ENCODE measurements at places on chromosomes 1 and 21.

GRCh38 chr1:96721053-96721415 is 550 bp upstream of the PTBP2 start:
- DNase-seq = no peak

- no peak for DNase-seq
Measured at GRCh38 chr1:4654764-4655673, 610 bp downstream of the AJAP1 start.

- no peak for DNase-seq
Measured at GRCh38 chr1:27615346-27616192, 11.6 kb upstream of the AHDC1 start.

GRCh38 chr1:24301785-24302175 is 17.4 kb upstream of the GRHL3 start:
- no peak for DNase-seq

DNA sequence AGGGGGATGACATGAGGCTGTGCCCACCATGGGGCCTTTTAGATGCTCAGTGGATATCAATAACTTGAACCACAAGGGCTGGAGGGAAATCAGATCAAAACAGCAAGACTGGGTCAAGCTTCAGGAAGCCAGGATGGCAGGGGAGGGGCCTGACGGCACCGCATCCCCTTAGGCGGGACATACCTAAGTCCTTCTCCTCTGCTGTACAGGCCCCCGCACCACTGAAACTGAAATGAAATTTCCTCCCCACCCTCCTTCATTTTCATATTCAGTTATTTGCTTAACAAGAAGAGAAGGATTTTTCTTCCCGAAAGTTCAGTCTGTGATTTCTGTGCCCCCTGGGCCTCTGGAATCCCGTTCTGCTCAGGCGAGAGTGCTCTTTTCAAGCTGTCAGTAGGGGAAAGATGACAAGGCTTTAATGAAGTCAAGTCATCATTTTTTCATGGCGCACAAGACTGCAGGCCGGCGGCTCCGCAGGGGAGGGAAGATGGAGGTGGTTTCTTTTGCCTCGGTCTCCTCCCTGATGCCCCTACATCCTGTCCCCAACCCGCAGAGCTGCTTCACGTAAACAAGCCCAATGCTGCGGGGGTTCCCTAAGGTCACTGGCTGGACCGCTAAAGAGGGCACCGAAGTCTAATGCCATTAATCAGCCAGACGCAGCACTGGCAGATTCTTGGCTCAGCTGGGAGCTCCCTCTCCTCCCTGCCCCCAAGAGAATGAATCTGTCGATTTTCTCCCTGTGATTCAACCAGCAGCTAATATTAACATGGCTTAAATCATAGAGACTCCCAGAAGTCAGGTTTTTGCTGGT is 264.8 kb downstream of the C1orf94 start:
- no peak for DNase-seq

DNA sequence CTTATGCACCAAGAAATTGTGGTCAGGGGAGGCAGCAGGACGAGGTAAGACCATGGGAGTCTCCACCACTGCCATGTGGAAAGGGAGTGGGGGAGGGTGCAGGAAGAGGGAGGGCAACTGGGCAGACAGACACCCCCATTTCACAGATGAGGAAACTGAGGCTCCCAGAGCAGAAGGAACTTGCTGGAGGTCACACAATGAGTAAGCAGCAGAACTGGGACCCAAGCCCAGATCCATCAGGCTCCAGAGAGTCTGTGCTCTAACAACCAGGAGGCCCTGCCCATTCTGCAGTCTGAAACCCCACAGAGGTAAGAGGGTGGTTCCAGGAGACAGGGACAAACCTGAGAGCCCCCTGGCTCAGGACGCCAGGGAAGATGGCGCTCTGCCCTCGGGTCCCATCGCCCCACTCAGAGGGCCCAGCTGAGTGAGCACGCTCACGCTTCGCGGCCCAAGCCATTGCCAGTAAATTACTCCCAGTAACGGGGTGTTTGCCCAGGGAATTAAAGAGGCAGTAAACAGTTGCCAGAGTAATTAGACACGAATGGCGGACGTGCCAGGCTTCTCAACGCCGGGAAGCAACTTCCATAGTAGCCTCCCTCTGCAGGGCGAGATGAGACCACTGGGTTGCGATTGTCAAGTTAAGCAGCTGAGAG is 59.2 kb downstream of the MATN1 start:
- no peak for DNase-seq

- no peak for DNase-seq
Measured at GRCh38 chr1:117567435-117567834, 38.4 kb upstream of the TENT5C start.

DNA sequence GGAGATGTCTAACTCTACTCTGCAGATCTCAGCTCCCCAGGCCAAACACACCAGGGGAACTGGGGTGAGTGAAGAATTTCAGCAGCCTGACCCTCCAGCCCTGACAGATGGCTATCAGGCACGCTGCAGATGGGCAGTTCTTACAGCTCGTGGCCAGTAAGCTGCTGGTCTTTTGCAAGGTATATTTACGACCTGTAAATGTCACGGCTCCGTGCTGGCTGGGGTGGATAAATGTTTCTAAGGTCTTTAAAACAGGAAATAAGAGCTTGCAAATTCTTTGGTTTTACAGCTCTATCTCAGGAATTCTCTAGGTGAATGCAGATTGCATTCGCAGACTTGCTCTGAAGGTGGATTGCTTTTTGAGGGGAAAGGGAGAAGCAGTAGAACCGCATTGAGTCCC is 10.1 kb downstream of the DOP1B start:
- no peak for DNase-seq

DNA sequence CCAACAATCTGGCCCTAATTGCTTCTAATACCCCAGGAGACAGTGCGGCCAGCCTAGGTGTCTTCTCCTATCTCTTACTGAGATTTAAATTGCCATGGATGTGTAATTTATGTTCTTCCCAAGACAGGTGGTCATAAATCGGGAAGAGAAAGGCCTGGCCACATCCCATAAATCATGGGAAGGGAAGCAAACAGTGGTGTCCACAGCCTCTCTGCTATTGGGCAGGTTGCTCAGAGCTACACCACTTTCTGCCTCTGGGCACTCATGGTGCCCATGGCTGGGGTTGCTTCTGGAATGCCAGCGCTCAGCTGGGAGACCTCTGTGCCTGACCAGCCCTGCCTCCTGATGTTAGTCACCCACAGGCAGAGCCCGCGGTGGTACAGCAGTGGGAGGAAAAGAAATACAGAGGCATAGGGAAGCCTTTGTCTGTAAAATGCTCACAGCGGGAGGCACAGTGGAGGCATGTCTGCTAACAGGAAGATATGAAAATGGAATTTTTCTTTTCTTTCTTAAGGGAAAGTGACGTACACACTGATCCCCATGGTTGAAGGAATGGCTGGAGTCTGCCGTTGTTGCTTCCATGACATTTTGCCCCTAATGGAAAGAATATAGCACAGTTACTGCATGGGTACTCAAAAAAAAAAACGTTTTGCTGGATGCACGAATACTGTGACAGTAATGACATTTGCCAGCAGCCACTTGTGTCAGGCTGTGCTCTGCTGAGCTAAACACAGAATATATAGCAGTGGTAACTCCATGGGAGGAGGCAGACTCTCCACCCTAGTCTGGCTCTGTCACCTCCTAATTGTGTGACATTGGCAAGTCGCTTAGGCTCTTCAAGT is 21.9 kb downstream of the MTARC1 start:
- no peak for DNase-seq

GRCh38 chr1:6957341-6957740 is 172.1 kb downstream of the CAMTA1 start:
- DNase-seq = no peak

GRCh38 chr1:195946500-195946899 is 661.7 kb downstream of the KCNT2 start:
- no peak for DNase-seq

DNA sequence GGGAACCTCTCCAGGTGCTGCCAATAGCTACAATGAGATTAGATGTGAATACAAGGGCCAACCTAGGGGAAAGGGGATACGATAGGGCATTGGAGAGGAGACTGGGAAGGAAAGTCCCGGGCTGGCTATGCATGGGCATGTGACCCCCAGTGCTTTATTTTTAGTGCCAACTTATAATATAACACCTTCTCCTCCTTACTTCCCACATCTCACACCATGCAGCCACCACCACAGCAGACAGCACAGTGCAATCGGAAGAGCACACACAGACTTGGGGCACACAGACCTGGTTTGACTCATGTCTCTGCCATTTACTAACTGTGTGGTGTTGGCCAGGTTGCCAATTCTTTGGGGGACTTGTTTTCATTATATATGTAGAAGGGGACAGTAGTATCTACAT is 85.4 kb downstream of the TOMM20 start:
- no peak for DNase-seq
